ENCODE measurements at places on chromosomes 11 and 22.
A peak's percentile ranks its signal among the peaks of the same experiment; 100 is the strongest.

GRCh38 chr22:24563246-24563645 is 7.4 kb downstream of the SNRPD3 start:
- DNase-seq, result no peak

DNA sequence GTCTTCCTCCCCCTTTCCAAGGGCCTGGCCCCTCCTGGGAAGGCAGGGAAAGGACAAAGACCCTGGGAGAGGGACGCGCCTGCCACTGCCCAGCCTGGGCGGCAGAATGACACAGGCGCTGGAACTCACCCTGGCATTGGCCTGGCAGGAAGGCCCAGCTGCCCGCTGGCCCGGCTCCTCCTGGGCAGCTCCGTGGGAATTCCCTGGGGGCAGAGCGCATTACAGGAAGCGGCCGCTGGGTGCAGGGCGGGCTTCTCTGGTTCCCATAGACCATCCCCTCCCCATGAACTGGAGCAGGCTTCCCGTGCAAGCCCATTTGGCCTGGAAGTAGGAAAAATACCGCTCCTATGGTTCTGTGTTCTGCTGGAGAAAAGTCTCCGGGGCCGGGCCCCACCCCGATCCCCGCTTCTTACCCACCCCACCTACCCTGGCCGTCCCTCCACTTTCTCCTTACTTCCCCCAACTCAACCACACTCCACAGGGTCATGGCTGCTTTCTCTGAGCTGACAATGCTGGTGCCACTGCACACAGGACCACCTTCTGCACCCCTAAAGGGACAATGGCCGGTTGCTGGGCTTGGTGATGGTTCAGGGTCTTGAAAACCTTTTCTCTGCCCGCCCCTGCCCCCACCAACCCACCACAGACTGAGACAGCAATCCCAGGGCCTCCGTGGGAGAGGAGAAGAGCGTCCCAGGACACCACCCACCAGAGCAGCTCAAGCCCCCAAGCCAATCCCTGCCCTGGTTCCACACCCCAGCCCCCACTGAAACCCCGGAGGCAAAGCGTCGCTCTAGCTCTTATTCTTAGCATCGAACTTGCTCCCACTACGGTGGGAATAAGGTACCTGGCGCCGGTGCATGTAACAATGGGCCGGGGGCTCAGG is 58.9 kb downstream of the LINC01488 start:
- no peak for DNase-seq

GRCh38 chr11:94799726-94800125 is 31.6 kb downstream of the AMOTL1 start:
- no peak for DNase-seq

GRCh38 chr22:28885939-28886338 is 2.6 kb downstream of the ZNRF3 start:
- DNase-seq, result no peak

DNA sequence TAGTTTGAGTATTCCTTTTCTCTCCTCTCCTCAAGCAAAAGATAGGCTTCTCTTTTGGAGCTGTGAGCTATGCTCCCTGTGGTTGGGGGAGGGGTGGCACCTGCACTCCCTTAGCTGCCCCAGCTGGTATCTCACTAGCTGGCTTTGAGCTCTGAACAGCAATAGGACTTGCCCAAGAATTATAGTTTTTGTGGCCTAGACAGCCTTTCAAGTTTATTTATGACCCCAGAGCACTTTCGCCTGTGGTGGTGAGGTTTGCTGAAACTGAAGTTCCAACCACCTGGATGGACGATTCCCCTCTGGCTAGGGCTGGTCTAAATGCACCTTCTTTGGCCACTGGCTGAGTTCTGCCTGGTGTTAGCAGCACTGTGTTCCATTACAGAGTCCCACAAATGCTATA is 37.1 kb upstream of the SLC37A2 start:
- DNase-seq, result no peak

GRCh38 chr11:7567311-7567710 is 53.5 kb downstream of the PPFIBP2 start:
- DNase-seq, result no peak

DNA sequence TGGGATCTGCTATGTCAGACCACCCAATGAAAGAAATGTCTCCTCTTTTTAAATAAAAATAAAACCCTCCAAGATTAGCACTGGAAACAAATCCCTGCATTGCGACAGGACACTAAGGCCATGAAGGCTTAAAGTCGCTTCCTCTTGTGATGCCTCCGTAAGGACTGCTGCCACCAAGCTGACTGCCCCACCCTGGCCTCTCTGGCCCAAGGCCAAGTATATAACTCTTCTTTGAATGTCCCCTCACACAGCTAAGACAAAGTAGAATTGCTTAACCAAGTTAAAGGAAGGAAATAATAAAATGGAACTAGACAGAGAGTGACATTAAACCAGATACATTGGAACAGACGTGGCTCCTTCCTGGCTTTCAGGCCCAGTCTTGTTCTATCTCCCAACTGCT is 7.5 kb upstream of the NRGN start:
- no peak for DNase-seq

GRCh38 chr11:46892838-46893237 is 25.5 kb downstream of the LRP4 start:
- DNase-seq, result no peak

DNA sequence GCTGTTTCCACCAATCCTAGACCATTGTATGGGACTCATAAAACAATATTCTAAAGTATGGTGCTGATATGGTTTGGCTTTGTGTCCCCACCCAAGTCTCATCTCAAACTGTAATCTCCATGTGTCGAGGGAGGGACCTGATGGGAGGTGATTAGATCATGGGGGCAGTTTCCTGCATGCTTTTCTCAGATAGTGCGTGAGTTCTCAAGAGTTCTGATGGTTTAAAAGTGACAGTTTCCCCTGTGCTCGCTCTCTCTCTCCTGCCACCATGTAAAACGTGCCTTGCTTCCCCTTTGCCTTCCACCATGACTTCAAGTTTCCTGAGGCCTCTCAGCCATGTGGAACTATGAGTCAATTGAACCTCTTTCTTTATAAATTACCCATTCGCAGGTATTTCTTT is 29.2 kb upstream of the FEZ1 start:
- no peak for DNase-seq

DNA sequence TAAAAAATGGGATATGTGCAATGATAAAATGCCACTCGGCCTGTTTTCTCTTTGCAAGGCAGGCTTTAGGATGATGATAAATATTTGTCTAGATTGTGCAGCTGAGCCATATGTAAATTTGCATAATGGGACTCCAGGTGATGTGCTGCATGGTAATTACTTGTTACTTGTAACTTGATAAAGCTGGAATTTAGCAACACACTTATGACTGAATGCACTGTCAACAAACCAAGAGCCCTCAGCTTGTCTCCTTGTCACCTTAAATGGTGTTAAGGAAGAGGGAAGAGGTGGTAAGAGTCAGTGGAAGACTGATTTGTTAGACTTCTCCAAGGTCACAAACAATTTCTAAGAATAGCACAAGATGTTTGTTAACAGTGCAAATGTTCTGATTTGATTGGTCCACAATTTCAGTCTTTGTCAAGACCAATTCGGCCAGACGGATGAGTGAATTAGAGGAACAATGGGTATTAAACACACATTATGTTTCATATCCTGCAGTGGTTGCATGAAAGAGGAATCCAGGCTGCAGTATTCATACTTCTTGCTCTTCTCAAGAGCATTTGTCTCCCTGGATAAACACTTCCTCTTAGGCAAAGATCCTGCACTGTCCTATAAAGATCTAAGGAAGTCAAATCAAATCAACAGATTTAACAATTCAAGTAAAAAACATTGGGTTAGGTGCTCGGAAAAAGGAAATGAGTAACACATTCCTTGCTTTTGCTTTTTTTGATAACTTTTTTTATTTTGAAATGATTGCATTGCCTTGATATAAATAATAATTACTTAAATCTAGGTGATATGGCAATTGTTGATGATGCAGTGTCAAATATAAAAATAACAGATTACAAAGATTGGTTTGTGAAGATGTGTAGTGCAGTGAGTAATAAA is 448.3 kb upstream of the DDI1 start:
- DNase-seq, result no peak

DNA sequence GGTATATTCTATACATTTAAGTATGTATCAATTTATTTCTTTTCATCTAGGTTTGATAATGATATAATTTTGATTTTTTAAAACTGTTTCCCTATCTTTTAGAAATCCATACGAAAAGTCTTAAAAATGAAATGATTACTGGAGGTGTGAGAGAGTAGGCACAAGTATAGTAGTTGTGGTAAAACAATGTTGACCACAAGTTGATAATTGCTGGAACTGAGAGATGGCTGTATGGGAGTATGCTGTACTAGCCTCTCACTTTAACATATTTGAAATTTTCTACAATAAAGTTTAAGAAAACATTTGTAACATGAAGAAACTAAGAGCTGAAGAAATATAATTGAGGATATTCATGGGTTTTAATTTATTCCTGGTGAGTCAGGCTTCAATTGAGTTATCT is 30.0 kb downstream of the FSHB start:
- DNase-seq, result no peak

GRCh38 chr11:17905477-17905876 is 107.4 kb downstream of the SERGEF start:
- DNase-seq, result no peak

GRCh38 chr22:28381429-28382167 is 298.0 kb downstream of the TTC28 start:
- DNase-seq, result no peak

DNA sequence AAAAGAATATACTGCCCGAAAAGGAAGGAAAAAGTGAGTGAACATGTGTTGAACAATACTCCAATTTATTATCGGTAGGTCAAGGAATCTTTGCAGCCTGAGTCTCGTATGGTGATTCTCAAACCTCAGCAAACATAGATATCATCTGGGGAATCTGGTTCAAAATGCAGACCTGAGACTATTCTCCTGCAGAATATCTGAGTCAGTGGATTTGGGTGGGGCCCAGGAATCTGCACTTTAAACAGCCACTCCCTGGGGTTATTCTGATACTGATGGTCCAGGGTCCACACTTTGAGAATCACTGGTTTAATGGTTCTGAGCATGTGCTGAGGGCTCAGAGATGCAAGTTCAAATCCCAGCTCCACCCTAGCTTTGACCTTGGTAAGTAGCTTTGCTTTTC is 53.6 kb upstream of the GRK3 start:
- DNase-seq, result no peak

- DNase-seq, result no peak
These were observed 104.8 kb downstream of the CD44 start for GRCh38 chr11:35243774-35244173.

DNA sequence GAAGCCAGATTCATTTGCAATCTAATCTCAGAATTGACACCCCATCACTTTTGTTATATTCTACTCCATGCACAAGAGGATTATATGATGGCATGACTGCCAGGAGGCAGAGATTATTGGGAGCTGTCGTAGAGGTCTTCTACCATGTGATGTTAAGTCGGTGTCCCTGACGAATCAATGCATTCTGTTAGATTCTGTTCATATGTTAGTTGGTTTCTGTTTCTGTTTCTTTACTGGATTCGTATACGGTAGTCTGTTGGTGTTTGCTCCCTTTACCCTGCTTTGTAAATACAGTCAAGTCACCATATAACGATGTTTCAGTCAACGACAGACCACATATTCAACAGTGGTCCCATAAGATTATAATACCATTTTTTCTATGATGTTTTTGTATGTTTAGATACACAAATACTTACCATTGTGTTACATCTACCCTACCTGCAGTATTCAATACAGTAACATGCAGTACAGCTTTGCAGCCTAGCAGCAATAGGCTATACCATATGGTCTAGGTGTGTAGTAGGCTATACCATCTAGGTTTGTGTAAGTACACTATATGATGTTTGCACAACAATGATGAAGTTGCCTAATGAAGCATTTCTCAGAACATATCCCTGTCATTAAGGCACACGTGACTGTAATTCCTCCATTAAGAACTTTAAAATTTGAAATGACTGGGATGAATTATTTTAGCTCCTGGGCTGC is 22.8 kb upstream of the RASSF10 start:
- no peak for DNase-seq

GRCh38 chr11:44083906-44084305 is 11.6 kb upstream of the EXT2 start:
- no peak for DNase-seq

GRCh38 chr11:114066046-114066648 is 6.6 kb downstream of the ZBTB16 start:
- DNase-seq, result peak; percentile 50

- no peak for DNase-seq
These were observed 20.1 kb upstream of the CARS1 start for GRCh38 chr11:3077189-3077836.

DNA sequence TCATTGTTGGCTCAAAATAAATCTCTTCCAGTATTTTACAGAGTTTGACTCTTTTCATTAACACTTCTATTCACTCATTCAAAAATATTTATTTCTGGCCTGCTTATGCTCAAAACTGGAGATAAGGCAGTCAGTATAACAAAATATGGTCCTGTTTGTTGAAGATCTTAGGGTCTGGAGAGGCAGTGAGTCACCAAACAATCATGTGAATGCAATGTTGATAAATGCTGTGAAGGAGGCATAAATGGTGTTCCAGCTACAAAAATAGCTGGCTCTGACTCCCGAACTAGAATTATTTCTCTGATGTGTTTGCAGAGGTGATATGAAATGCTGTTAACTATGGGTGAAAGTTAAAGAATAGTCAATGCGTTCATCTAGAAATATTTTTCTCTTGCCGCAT is 390.6 kb downstream of the AASDHPPT start:
- no peak for DNase-seq

DNA sequence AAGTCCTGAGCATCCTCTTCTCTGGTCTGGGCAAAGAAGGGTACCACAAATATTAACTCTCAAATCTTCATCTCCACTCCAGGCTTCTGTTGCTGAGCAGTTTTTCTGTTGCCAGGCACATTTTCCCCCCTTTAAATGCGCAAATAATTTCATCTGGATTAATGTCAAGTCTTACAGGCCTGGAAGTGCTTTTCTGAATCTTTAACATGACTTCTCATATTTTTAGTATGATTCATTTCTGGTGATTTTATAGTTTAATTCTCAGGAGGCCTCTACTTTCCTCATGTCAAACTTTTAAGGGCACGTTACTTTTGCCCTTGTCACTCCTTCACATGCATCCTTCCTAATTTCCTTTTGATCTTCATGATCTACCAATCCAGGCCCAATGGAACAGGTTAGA is 510.2 kb downstream of the METTL15 start:
- no peak for DNase-seq

- no peak for DNase-seq
These were observed 748.3 kb upstream of the ANO3 start for GRCh38 chr11:25583596-25583995.

GRCh38 chr11:121448431-121448941 is 3.6 kb upstream of the SORL1 start:
- DNase-seq, result no peak

DNA sequence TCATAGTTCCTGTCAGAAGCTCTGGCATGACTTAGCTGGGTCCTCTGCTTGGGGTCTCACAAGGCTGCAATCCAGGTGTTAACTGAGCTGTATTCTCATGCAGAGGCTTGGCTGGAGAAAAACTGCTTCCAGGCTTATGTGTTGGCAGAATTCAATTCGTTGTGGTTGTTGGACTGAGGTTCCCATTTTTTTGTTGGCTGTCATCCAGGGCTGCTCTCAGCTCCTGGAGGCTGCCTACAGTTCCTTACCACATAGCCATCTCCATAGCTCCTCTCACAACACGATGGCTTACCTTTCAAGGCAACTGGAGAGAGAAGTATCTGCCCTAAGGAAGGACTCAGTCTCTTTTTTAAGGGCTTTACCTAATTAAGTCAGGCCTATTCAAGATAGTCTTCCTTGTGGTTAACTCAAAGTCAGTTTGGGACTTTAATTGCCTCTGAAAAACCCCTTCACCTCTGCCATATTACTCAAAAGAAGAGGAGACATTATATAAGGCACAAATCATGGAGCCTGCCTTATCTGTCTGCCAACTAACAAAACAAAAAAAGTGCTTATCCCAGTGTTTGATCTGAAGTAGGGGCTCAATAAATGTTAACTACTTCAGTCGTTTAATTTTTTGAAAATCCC is 35.2 kb downstream of the OR2AG2 start:
- DNase-seq, result peak; percentile 12

- no peak for DNase-seq
These were observed 6.7 kb upstream of the MDK start for GRCh38 chr11:46374815-46375214.
